K562 (cell line): ENCODE measurements at places on chromosomes 16 and 17.

DNA sequence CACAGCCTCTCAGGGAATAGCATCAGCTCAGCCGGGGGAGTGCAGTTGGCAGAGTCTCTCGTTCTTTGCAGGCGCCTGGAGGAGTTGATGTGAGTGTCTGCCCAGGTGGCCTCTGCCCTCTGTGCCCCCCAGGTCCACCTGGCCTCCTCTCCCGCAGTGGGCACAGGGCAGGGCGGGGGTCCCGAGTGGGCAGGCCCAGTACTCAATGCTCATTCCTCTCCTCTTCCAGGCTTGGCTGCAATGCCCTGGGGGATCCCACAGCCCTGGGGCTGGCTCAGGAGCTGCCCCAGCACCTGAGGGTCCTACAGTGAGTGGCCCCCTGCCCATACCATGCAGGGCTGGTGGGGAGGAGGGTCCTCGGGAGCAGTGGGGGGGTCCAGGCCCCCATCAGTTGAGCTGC lies 14.7 kb upstream of the CPNE2 start:
- DNase-seq: no peak

GRCh38 chr16:57304169-57305061 lies 19.9 kb upstream of the PLLP start:
- DNase-seq: no peak

DNA sequence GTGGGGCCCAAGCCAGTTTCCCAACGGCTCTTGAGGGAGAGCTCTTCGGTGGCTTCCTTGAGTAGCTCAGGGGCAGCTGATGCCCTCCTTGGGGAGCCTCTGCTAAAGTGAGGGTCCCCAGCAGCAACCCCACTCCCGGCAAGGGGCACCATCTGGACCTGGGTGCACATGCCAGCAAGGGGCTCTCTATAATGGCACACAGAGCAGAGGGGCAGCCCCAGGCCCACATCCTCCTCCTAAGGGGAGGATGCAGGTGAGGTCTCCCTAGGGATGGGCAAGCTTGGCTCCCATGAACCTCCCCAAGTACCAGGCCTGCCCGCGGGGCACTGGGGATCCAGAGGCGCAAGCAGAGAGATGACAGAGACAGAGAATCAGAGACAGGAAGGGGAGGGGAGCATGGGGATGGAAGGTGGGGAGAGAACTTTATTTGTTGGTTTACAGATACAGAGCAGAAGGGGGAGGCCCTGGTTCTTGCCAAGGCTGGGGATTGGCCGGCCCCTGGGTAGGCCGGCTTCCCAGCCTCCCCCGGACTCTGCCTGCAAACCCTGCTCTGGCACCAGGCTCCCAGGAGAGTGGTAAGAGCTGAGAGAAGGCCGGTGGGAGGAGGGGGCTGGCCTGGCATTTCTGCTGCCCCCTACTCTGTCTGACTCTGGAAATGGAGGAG lies 61.4 kb downstream of the SRCIN1 start:
- no peak for DNase-seq

DNA sequence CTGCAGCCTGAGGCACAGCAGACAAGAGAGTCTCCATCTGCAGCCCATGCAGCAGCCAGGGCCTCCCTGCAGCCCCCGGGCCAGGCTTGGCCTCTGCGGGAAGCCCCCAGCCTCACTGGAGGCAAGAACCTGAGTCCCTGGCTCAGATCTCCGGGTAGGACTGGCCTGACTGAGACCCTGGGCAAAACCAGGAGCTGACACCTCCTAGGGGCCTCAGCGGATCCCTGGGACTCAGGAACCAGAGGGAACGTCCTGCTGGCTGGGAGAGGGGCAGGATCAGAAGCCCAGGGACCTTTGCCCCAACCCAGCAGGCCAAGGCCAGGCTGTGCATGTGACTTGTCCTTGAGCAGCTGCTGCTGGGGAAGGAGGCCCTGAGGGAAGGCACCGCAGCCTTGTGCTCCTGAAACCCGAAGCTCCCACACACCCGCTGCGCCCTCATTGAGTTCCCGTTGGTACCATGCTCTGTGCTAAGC lies 1.7 kb upstream of the PRSS21 start:
- DNase-seq: no peak

DNA sequence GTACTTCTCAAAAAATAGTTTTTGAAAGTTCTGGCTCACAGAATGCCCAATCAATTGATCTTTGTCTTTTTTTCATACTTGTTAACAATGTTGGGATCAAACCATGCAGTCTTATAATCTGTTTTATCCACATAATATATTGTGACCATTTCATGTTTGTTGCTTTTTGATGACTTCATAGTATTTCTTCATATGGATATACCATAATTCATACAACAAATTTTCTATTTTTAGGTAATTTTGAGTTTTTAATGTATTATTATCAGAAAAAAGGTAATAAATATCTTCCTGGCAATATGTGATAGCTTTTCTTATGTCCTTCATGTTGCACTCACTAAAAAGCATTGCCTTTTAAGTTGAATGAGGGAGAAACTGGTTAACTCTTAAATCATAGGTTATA lies 44.8 kb downstream of the TBC1D26 start:
- no peak for DNase-seq

DNA sequence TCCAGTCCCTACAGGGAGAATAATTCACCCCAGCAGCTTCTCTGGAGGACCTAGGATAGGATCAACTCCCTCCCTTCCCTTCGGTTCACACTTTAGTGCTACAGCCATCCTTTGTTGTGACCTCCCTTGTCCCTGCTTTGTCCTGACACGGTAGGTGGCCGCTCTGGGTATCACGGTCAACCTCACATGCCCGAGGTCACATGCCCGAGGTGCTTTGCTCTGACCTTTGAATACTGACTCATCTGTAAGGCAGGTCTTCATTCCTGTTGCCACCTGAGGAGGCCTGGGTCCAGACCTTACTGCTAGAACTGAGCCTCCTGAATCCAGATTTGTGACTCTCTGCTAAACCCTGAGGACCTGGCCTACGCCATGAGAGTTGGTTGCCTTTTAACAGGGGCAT lies 19.7 kb downstream of the ALKBH5 start:
- no peak for DNase-seq

- peak; percentile 0 for DNase-seq
Observed at GRCh38 chr17:41284043-41284442, 8.5 kb downstream of the KRTAP9-7 start.

- DNase-seq: no peak
Observed at GRCh38 chr17:57984936-57985674, 2.9 kb downstream of the VEZF1 start.

DNA sequence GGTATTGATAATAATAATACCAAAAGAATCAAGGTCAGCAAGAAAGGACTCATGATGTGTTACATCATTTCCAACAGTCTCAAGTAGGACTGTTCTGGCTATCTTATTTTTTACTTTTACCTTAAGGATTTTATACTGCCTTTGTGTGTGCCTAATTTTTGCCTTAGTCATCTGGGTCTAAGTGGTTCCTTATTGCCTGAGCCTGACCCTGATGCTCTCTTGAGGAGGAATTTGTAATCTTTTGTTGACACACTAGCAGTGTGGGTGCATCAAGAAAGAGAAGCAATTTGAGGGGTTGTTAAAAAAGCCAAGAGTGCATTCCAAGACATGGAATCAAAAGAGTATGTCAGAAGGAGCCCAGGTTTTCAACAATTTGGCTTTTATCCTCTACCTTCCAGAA lies 59.3 kb downstream of the TMEM100 start:
- no peak for DNase-seq

DNA sequence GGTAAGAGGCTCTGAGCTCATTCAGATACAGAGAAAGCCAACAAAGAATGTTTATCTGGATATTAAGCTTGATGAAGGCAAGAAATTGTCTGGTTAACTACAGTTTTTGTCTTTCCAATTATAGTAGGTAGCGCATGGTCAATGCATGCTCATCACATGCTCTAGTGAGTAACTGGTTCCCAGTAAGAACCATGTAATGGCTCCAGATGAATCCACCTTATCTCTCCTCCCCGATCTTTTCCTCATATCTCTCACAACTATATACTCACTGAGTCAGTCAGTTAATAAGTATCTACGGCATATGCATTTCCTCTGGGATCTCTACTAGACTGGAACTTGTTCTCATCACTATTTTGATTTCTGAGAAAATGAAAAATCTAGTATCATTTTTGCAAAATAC lies 340.7 kb upstream of the DYNLRB2 start:
- DNase-seq: no peak

GRCh38 chr16:9934723-9935508 lies 247.3 kb downstream of the GRIN2A start:
- no peak for DNase-seq

- no peak for DNase-seq
Observed at GRCh38 chr16:30553393-30553899, 4.7 kb downstream of the ZNF764 start.

DNA sequence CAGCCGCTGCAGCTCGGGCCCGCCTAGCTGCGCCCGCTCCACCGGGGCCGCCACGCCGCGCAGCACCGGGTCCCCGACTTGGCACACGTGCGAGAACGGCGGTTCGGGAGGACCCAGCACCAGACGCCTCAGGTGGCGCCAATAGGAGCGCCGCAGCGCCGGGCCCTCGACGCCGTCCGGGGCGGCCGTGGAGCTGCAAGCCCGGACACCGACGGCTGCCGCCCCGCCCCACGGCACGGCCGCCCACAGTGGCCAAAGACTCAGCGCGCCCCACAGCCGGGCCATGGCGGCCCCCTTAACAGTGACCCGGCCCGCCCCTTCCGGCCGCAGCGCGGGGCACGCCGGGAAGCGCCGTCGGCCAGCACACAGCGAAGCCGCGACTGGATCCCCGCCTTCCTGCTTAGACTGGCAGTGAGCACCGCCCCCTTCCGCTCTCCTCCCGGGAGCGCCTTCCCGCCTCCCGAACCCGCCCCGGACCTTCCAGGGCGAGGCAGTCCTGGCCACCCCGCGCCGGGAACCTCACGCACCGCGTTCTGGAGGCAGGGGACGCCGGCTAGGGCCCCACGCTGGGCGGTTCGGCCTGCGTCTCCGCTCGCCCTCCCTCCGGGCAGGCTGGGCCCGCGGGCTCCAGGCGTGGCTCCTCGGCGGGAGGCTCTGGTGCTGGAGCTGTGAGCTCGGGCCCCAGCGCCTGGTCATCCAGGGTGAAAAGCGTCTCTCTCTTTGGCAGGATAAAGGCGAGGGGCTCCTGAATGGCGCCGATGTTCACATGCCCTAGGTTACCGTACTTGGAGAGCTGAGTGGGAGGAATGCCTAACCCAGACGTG lies at the start of gene PDF:
TSS of gene PDF (minus strand) at position 303 of the 824 bp plus-strand sequence. CDS start at position 285, 18 bp downstream.
- DNase-seq: peak; percentile 92

DNA sequence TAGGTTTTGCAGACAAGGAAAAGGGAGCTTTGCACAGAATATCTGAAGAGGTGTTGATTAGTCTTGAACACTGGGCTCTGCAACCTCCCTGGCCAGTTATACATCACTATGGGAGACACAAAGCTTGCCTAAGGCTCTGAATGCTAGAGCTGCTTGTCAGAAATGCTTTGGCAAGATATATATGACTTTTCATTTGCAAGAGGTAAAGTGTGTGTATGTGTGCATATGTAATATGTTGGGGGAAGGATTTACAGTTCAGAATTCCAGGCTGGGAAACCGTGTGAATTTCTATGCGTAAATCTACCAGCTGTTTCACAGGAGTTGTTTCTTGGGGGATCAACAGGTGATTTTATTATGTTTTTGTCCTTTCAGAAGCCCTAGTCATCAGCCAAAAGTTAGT lies 350.9 kb downstream of the TMEM114 start:
- no peak for DNase-seq

DNA sequence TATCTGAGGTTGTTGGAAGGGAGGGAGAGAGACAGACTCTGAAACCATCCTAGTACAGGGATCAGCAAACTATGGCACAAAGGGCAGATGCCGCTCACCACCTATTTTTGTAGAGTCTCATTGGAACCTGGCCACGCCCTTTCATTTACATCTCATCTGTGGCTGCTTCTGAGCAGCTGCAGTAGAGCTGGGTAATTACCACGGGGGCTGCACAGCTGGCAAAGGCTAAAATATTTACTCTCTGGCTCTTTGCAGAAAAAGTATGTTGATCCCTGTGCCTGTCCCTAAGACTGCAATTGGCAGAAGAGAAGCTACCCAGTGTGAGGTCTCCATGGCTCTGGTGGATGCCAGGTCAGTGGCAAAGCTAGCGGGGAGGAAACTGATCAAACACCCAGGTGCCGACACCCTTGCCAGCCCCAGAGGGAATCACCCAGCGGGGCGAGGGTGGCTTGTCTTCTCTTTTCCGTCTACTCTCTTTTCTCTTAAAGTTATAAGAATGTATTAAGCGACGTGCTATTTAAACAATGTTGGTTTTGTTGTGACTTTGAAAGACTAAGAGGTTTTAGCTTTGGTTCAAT lies 14.0 kb downstream of the CEP295NL start:
- no peak for DNase-seq

GRCh38 chr16:84370723-84371552 lies 2.6 kb downstream of the ATP2C2 start:
- DNase-seq: no peak

DNA sequence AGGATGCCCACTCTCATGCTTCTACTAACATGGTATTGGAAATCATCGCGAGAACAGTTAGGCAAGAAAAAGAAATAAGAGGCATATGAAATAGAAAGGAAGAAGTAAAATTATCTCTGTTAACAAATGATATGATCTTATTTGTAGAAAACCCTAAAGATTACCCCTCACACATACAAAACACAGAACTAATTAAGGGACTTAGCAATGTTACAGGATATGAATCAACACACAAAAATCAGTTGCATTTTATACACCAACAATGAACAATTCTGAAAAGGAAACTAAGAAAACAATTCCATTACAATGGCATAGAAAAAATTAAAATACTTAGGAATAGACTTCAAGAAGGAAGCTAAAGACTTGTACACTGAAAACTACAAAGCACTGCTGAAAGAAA lies 2.7 kb upstream of the CAPNS2 start:
- no peak for DNase-seq

GRCh38 chr16:82891918-82892317 lies 265.1 kb downstream of the CDH13 start:
- no peak for DNase-seq

DNA sequence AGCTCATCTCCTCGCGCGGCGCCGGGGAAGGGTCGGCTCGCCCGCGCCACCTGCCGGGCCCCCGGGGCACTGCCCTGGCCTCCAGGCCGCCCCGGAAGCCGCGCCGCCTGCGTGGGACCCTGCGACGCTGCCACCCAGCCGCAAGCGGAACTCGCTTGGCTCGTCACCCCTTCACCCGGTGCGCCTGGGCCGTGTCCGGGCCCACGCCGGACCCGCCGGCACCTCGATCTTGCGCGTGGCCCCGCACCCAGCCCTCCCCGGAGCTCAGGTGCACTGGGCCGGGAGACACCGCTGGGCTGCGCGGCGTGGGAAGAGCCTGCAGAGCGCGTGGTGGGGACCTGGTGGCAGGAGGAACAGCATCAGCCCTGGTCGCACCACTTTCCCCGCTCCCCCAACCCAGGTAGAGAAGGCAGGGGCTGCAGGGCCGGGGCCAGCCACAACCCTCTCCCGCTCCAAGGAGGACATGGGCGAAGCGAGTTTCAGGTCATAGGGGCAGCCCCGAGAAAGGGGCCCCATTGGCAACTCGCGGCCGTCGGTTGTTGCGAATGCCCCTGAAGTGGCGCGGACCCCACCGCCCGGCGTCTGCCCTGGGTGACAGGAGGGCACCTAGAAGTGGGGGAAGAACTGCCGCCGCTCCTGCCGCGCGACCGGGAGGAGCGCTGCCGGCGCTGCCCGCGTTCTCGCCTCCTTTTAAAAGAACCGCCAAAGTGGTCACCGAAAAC lies 363 bp upstream of the MIF4GD start:
- peak; percentile 93 for DNase-seq

GRCh38 chr17:6054372-6054771 lies 15.8 kb upstream of the WSCD1 start:
- no peak for DNase-seq

- peak; percentile 77 for DNase-seq
Observed at GRCh38 chr17:68437979-68438822, 19.1 kb downstream of the WIPI1 start.
